Mucosa of gallbladder (tissue), 1 donor: ENCODE measurements at places on chromosomes 5 and 9. TPM values are rescaled to one million over a fixed set of nuclear protein-coding genes. Genes with fewer than 3 reads are reported as not detected.

The ANKRD18B gene
- total RNA-seq, result 2.1 TPM

The SLC31A2 gene
- 7.5 TPM for total RNA-seq

The FGF18 gene
- total RNA-seq, result 0.63 TPM

The ADAMTS2 gene
- total RNA-seq, result 18.9 TPM

The EGFLAM gene
- 4.3 TPM for total RNA-seq

The GARIN3 gene
- total RNA-seq, result not detected

The SLC34A3 gene
- 0.49 TPM for total RNA-seq

The CD180 gene
- total RNA-seq, result 1.6 TPM

The IL5 gene
- total RNA-seq, result not detected

The TNC gene
- total RNA-seq, result 29.4 TPM
